ENCODE measurements at places on chromosomes 12 and 14. TPM values are rescaled to one million over a fixed set of nuclear protein-coding genes. Genes with fewer than 3 reads are reported as not detected.
A peak's percentile ranks its signal among the peaks of the same experiment; 100 is the strongest.

EIF2S3B gene
- 1.4 TPM for total RNA-seq

MUCL1 gene
- not detected for total RNA-seq

MYF6 gene
- not detected for total RNA-seq

OR6C4 gene
- not detected for total RNA-seq

PTPRB gene
- 5.1 TPM for total RNA-seq

BBOF1 gene
- 2.5 TPM for total RNA-seq

NUAK1 gene
- 1.7 TPM for total RNA-seq

POTEM gene
- total RNA-seq, result not detected

RAPGEF3 gene
- total RNA-seq, result 16.5 TPM

AQP2 gene
- total RNA-seq, result not detected

DNA sequence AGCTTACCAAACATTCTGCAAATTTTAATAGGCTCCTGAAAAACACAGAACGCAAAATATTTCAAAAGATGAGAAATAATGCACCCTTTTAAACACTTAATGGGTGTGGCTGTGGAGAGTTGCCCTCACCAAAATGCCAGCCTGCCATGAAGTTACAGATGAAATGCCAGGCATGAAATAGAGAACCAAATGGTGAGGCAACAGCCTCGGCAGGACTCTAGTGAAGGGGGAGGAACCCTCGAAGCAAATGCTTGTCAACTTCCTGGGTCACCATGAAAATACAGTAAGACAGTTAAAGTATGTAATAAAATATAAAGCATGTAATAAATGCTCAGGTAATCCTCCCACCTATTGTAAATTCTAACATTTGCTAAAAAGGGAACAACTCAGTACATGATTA, 24.1 kb downstream of the DUSP16 start:
- no peak for ATAC-seq

GRCh38 chr14:99754141-99755067, 38.8 kb upstream of the EML1 start:
- no peak for ATAC-seq

GRCh38 chr14:85438481-85438942, 91.4 kb upstream of the FLRT2 start:
- ATAC-seq, result no peak

DNA sequence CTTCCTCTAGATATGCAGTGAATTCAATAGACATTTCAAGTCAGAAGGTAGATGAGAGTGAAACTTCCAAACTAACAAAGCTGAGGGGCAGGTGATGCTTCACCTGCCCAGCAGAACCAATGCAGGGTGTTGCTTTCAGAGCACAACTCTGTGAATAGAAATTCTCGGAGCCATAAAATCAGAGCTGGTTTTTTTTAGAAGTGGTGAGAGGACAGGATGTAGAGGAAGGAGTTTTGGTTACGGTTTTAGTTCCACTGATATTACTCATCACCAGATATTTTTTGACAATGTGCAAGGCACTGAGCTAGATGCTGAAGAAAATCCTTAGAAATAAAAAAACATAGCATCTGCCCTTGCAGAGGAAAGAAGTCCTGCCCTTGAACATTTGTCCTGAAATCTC, 62.2 kb downstream of the BMP4 start:
- ATAC-seq, result no peak

DNA sequence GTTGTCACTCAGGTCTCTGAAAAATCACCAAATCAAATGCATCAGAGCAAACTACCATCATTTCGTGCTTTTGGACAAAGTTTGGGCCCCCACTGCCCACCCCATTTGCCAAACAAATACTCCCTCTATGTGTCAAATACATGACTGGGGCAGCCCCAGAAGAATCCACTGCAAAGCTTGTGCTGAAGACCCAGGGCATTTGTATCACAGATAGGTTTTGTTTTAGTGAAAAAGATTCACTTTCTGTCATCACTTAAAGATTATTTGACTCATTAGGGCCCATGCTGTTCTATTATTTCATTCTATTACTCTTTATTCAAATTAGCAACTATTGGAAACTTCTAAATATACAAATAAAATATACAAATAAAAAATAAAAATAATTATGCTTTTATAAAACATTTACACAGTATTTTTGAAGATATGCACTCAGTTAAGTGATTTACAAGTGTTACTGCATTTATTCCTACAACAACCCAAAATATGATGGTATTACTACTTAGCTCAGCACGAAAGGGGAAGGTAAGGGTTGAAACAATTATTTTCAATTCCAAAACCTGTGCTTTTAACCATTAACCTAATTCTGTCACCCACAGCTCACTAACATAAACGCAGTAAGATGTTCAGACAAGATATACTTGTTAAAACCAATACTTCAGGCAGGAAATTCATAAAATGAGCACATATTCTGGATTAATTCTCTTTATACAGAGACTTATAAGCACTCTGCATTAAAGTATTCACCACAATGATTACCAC, 36.5 kb downstream of the LRIG3 start:
- ATAC-seq, result no peak

GRCh38 chr12:124747426-124748161, 116.1 kb downstream of the SCARB1 start:
- ATAC-seq, result peak; percentile 66

DNA sequence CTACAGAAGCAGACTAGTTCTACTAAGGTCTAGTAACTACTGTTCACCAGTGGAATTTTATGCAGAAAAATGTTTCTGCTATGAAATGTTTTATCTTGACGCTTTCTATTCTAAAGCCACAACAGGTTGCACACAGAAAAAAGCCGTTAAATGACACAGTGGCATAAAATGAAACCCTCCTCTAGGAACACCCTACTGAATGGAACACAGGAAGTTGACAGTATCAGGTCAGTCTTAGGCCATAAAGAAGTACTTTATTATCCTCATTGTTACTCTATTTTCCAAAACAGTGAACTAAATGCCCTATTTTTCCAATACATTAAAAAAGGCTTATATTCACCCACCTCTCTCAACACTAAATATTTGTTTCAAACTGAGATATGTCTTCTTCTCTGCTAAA, 21.9 kb downstream of the EPS8 start:
- ATAC-seq, result no peak

DNA sequence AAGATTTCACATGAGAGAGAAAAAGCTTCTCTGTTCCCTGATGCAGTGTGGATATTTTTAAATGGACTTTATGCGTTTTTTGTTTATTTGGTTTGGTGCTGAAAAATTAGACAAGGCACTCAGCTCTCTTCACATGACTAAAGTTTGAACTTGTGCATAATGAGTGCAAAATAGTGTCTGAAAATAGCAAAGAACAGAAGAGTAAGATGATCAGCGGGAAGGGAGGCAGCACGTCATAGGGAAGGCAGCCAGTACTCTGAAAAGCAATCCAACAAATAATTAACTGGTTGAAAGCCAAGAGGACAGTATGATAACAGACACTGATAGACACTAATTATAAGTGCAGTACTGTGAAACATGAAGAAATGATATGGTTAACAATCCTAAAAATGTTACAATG, 46.6 kb upstream of the CDKN3 start:
- ATAC-seq, result no peak

DNA sequence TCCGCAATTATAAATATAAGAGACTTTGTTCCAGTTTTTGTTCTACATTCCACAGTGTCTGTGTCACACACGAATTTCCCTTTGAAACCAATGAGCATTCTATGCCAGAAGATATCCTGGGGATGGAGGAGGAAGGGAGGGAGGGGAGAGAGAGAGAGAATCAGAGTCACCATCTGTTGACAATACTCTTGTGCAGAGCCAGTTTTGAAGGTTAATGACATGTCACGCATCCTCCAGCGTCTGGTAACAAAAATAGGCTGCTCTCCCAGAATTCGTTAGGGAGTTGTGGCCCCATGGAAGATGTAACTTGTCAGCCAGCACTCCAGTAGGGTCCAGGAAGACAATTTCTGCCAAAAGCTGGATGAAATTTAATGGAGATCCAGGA, 213.5 kb upstream of the KRR1 start:
- no peak for ATAC-seq

DNA sequence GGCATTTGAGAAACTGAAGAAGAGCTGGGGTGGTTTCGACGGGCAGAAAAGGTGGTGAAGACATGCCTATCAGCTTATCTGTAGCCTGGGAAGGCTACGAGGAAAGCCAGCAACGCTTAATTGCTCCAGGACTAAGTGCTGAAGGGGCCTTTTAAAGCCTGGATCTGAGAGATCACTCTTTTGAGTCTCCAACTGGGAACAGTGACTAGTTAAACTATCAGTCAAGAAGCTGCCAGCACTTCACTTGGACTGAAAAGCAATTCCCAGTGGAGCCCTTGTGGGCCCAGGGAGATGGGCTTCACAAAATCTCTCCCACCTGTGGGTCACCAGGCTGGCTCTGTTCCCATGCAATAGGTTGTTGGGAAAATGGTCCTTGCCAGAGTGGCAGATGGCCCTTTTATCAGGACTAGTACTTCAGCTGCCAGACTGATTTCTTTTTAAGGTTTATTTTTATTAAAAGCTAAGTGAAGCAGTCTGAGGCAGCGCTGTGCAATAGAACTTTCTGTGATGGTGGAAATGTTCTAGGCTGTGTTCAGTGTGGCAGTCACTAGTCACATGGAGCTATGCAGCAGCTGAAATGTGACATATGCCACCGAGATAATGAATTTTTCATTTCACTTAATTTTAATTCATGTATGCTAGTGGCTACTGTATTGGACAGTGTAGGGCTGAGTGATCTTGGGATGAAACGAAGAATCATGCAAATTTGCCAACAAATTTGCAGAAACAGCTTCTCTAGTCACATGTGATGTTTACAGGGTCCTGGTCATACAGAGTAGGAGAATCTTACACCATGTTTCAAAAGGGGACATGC, 276.8 kb downstream of the PCNX1 start:
- no peak for ATAC-seq

GRCh38 chr12:33825442-33825841, 196.9 kb upstream of the ALG10 start:
- ATAC-seq, result no peak

- ATAC-seq, result no peak
Observed at GRCh38 chr14:47929334-47929733, 253.9 kb upstream of the MDGA2 start.

DNA sequence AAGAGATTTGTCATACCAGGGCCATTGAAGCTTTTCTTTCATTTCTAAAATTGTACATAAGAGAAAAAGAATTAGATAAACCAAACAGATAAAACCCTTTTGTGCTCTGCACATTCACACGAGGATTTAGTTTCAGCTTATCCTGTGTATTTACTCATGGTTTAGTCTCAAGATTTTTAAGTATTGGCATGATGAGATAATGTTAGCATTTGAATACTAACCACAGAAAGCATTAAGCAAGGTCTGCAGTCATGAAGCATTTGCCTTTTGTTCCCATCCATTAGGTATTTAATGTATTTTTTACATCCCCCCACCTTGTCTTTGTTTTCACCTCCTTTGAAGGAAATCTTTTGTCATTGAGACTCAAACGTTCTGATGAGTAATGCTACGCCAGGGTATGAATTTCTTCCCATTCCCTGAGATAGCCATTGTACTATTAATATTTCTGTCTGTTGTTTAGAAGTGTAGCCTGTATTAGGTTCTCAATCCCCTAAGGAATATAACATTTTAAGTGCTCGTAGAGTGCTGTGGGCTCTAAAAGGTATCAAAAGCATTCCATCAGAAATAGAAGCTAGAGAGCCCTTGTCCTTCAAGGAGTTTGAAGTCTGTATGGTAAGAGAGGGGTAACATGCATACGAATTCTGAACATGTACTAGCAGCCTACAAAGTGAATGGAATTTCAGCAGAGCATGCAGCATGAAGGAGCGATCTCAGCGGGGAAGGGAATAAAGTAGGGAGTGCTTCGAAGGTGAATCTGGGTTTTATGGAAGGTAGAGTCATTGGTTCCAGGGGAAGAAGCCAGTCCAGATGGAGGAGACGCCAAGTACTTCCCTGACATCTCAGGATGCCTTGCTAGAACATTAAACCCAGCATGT, 22.3 kb downstream of the CRADD start:
- ATAC-seq, result peak; percentile 49

- ATAC-seq, result no peak
Observed at GRCh38 chr14:72742838-72743195, 151.1 kb downstream of the DPF3 start.

GRCh38 chr12:65902500-65902899, 78.2 kb downstream of the HMGA2 start:
- ATAC-seq, result no peak

GRCh38 chr14:41899416-41899815, 292.7 kb downstream of the LRFN5 start:
- ATAC-seq, result no peak

DNA sequence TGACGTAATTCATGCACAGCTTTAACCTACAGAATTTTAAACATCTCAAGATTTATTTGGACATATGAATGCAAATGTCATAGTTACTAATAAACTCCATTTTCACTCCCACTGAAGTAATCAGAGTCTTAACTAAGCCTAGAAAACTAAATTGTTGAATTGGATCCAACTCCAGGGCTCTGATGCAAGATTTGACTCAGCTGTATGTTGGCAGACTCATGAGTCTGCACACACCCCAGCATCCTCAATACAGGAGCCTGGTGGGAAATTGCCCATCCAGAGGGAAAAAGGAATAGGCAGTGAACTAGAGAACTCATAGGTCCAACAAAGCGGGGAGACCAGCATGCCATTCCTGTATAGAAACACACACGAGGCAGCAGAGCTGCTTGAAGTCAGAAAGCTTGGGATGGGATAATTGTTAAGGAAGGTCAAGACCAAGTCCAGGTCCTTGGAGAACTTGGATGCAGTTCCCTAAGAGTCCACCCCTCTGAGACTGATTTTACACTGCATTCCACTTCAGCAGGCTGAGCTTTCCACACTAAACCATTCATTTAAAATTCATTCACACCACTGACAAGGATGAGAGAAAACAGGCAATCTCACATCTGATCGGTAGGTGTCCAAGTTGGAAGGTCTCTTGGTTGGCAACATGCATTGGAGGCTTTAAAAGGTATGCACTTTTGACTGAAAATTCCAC, 14.4 kb downstream of the TMTC1 start:
- peak; percentile 47 for ATAC-seq

GRCh38 chr12:32567296-32567674, 111.8 kb upstream of the DNM1L start:
- no peak for ATAC-seq

DNA sequence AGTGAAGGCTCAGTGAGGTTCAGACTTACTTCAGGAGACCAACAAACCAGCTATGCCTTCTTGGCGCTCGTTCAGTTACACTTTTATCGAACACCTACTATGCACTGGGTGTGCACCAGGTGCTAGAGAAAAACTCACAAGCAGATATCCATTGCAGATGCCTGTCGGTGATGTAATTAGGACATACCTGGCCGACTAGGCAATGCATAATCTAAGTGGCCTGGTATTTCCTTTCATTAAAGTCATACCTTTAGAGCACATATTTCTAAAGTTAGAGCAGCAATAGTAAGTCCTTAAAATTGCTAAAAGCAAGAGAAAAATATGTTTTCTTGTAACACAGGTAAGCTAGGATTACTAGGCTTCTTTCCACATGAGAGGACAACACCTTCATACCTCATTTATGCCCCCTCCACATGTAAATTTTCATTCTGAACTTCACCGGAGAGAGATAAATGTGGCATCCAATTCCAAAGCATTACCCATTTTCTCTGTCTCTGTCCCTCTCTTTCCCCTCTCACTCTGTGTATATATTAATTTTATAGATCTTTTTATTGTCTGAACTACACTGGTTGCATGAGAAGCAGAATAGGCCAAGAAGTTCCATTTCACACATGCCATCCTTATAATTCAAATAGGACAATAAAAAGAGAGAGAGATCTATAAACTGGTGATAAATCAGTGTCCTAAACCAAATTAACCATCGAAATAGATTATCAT, 242.2 kb downstream of the SPTSSA start:
- ATAC-seq, result no peak

- ATAC-seq, result no peak
Observed at GRCh38 chr12:80869264-80869663, 68.5 kb downstream of the LIN7A start.

- ATAC-seq, result peak; percentile 17
Observed at GRCh38 chr12:47216150-47216677, 136.5 kb upstream of the AMIGO2 start.

- ATAC-seq, result no peak
Observed at GRCh38 chr14:73833034-73833433, 18.6 kb upstream of the PTGR2 start.

All from esophagus mucosa (tissue), 1 donor.